Purkinje cell (primary cell): ENCODE measurements at places on chromosomes 12 and 14. TPM values are rescaled to one million over a fixed set of nuclear protein-coding genes. Genes with fewer than 3 reads are reported as not detected.

The KLRG1 gene
- polyA plus RNA-seq, result 2.8 and 11.9 TPM in 2 replicates

The DLK1 gene
- not detected in 2 replicates for polyA plus RNA-seq

The STAC3 gene
- polyA plus RNA-seq, result 0.59 and 0.99 TPM in 2 replicates

The SLC17A8 gene
- polyA plus RNA-seq, result 0.48 TPM in 1 of 2 replicates, not detected in the other

The VWF gene
- polyA plus RNA-seq, result 1.8 and 2.9 TPM in 2 replicates

The PTHLH gene
- polyA plus RNA-seq, result 31.3 and 32.7 TPM in 2 replicates

The CFAP251 gene
- polyA plus RNA-seq, result 3.4 and 7.0 TPM in 2 replicates

The CATSPERB gene
- polyA plus RNA-seq, result not detected in 2 replicates

The TMEM132D gene
- 1.8 TPM in 1 of 2 replicates, not detected in the other for polyA plus RNA-seq

The KLRB1 gene
- polyA plus RNA-seq, result 0.23 TPM in 1 of 2 replicates, not detected in the other

The GDF3 gene
- polyA plus RNA-seq, result not detected in 2 replicates

The SDR9C7 gene
- polyA plus RNA-seq, result 0.54 TPM in 1 of 2 replicates, not detected in the other

The NRL gene
- polyA plus RNA-seq, result 0.27 TPM in 1 of 2 replicates, not detected in the other

The CLEC9A gene
- polyA plus RNA-seq, result not detected in 2 replicates

The ACOT4 gene
- polyA plus RNA-seq, result 0.13 and 0.83 TPM in 2 replicates

The L2HGDH gene
- polyA plus RNA-seq, result 1.7 and 3.0 TPM in 2 replicates

The TMPRSS12 gene
- polyA plus RNA-seq, result 0.73 TPM in 1 of 2 replicates, not detected in the other

The ZNF839 gene
- 1.6 and 6.7 TPM in 2 replicates for polyA plus RNA-seq

The NRDE2 gene
- polyA plus RNA-seq, result 20.1 and 42.0 TPM in 2 replicates
